ENCODE measurements at places on chromosomes 2 and 18.

DNA sequence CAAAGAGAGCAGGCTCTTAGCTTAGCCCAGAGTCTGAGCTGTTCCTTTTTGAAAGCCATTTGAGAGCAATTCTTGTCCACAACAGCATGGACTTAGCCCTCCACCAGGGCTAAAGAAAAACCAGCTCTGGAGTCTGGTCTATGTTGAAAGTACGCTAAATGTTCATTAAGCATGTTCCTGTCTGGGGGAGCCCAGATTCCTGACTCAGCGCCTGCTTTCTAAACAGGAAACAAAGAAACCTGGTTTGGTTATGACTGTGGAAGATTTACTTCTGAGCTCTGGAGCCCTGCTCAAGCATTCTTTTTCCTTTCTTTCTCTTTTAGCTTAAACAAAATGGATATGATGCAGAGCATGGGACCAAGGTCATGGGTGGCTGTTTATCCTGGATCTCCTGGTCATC, 279.8 kb downstream of the RBM43 start:
- no peak overlapping the region for H3K4me3 ChIP-seq
- H3K36me3 ChIP-seq: no peaks in the 10 kb centered on the region
- peaks cover 3% of the 10 kb centered on the region for H3K27me3 ChIP-seq
- H3K4me1 ChIP-seq: no peaks in the 10 kb centered on the region

- no peak overlapping the region for H3K4me3 ChIP-seq
- no peaks in the 10 kb centered on the region for H3K4me1 ChIP-seq
- peaks cover 7% of the 10 kb centered on the region for H3K27me3 ChIP-seq
- DNase-seq: no peak
- H3K27ac ChIP-seq: no peak overlapping the region
Measured at GRCh38 chr18:22694954-22695353, 238.2 kb upstream of the RBBP8 start.

GRCh38 chr18:24734058-24734457, 273.6 kb downstream of the HRH4 start:
- no peak for DNase-seq
- H3K4me3 ChIP-seq: no peak overlapping the region
- no peaks in the 10 kb centered on the region for H3K36me3 ChIP-seq
- H3K27me3 ChIP-seq: no peaks in the 10 kb centered on the region

GRCh38 chr2:88690591-88691338, 708 bp upstream of the RPIA start:
- H3K4me1 ChIP-seq: peaks cover 41% of the 10 kb centered on the region
- DNase-seq: peak; percentile 61
- H3K4me3 ChIP-seq: peak overlapping the region; percentile 91
